ENCODE measurements at places on chromosomes 13 and 19.

DNA sequence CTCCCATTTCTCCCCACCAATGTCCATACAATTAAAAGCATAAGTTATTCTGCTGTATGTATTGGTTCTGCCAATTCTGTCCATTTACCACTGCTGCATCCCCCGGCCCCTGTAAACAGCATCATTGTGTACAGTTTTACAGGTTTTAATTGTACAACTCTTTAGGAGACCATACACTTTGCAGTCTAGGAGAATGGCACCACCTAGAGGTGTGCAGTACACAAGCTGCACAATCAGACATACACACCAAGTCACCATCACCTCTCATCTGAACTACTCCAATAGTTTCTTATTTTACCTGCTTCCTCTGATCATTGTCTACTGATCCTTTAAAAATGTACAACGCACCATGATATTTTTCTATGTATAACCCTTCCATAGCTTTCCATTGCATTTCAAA, 855.9 kb upstream of the KLHL1 start:
- DNase-seq, result no peak

GRCh38 chr13:26424181-26424580, 133.3 kb upstream of the WASF3 start:
- DNase-seq, result no peak

- no peak for DNase-seq
These were observed 4.7 kb downstream of the IL17D start for GRCh38 chr13:20708216-20708615.

- no peak for DNase-seq
These were observed 68.2 kb upstream of the LSM14A start for GRCh38 chr19:34104096-34104495.

GRCh38 chr13:111044087-111044830, 70.9 kb upstream of the ARHGEF7 start:
- DNase-seq, result no peak

All from activated CD8-positive, alpha-beta memory T cell treated with anti-CD3 and anti-CD28 coated beads for 1 hour (primary cell).